HuH-7 (cell line): ENCODE measurements at places on chromosomes 12 and 14.

GRCh38 chr14:64845878-64846277, 33.8 kb downstream of the SPTB start:
- DNase-seq, result no peak

- DNase-seq, result peak; percentile 94
These were observed 241 bp upstream of the PALS1 start for GRCh38 chr14:67240978-67241410.

DNA sequence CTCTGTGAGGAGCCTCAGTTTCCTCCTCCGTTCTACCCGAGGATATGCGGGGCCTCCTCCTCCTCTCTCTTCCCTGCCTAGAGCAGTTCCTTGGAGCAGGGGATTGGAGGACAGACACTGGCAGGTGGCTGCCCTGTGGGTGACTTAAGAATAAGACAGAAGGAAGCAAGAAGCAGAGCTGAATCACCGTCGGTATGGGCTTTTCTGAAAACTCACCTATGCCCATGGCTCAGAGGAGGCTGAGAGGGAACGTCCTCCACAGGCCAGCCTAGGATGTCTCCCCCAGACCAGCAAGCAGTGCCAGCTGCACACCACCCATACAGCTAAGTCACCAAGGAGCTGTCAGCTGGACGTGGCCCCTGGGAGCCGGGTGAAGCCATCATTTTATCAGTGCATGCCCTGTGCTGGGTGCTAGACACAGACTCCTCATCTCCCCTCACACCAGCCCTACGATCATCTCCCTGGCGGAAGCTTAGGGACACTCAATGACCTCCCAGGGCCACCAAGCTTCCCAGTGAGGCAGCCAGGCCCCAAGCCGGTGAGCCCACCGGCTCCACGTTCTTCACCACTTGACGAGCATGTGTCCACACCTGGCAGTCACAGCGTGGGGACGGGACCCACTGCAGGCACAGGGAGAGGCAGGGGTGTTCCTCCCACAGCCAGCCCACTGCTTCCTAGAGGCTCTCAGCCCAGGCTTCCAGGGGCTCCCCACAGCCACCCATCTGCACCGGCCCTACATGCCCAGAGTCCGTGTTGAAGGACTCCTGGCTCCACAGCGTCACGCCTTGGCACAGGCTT, 21.4 kb downstream of the ITPK1 start:
- DNase-seq, result no peak

DNA sequence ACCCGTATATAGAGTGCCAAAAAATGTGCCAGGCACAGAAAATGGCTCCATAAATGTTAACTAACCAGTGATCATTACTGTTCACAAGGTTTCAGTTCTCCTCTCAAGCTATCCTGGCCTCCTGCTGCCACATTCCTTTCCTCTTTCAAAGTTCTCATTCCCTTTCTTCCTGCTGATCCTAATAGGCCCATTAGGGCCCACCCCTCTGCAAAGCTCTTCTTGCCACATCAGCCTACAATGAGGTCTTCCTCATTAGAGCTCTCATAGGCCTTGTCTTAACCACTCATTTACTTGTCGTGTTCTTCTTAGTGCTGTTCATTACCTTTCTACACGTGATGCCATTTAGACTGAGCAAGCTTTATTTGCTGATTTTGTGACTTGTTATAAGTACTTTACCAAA, 40.5 kb downstream of the RPS29 start:
- DNase-seq, result no peak

DNA sequence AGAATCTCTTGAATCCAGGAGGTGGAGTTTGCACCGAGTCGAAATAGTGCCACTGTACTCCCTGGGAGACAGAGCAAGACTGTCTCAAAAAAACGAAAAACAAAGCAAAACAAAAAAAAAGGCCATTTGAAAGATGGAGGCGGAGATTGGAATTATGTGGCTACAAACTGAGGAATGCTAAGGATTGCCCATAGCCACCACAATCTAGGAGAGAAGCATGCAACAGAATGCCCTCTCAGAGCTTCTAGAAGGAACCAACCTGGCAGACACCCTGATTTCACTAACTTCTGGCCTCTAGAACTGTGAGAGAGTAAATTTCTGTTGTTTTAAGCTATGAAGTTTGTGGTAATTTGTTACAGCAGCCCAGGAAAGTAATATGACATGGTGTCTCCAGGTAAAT, 50.1 kb upstream of the LIMA1 start:
- no peak for DNase-seq

GRCh38 chr12:100982511-100983183, 188.1 kb downstream of the ANO4 start:
- DNase-seq, result no peak
